ENCODE measurements at places on chromosomes 11 and 22. TPM values are rescaled to one million over a fixed set of nuclear protein-coding genes. Genes with fewer than 3 reads are reported as not detected.

Gene A4GALT
- 17.7 TPM for total RNA-seq

Gene ACTN3
- 189 TPM for total RNA-seq

Gene MMP12
- not detected for total RNA-seq

Gene IGLL1
- not detected for total RNA-seq

Gene PARVG
- 0.33 TPM for total RNA-seq

Gene GDPD4
- total RNA-seq, result not detected
